Activated T-cell treated with anti-CD3 and anti-CD28 coated beads, Interleukin-2, amount 50 U/mL, for 72 hours (primary cell): ENCODE measurements at places on chromosomes 2 and 18.
A peak's percentile ranks its signal among the peaks of the same experiment; 100 is the strongest.

- H3K27ac ChIP-seq, result peak overlapping the region; percentile 5
- peaks cover 6% of the 10 kb centered on the region for H3K27me3 ChIP-seq
- H3K4me3 ChIP-seq, result peak overlapping the region; percentile 85
- H3K4me1 ChIP-seq, result peaks cover 39% of the 10 kb centered on the region
Observed at GRCh38 chr2:242031481-242032019, 162.0 kb downstream of the RTP5 start.

- H3K27me3 ChIP-seq, result no peaks in the 10 kb centered on the region
- H3K27ac ChIP-seq, result no peak overlapping the region
- no peaks in the 10 kb centered on the region for H3K36me3 ChIP-seq
- DNase-seq, result no peak
- no peaks in the 10 kb centered on the region for H3K4me1 ChIP-seq
Observed at GRCh38 chr2:88656690-88657089, 29.4 kb upstream of the EIF2AK3 start.

GRCh38 chr2:1647417-1648240 lies 96.7 kb downstream of the PXDN start:
- H3K27me3 ChIP-seq, result no peaks in the 10 kb centered on the region
- no peaks in the 10 kb centered on the region for H3K36me3 ChIP-seq
- no peak for DNase-seq
- no peak overlapping the region for H3K4me3 ChIP-seq
- no peak overlapping the region for H3K27ac ChIP-seq
- H3K4me1 ChIP-seq, result no peaks in the 10 kb centered on the region

- H3K27ac ChIP-seq, result no peak overlapping the region
- H3K27me3 ChIP-seq, result peaks cover 9% of the 10 kb centered on the region
- H3K36me3 ChIP-seq, result peaks cover 6% of the 10 kb centered on the region
- no peak for DNase-seq
- peaks cover 20% of the 10 kb centered on the region for H3K4me1 ChIP-seq
- no peak overlapping the region for H3K4me3 ChIP-seq
Observed at GRCh38 chr2:8252997-8253694, 428.7 kb upstream of the ID2 start.

GRCh38 chr2:176885661-176886060 lies 326.9 kb upstream of the HNRNPA3 start:
- no peaks in the 10 kb centered on the region for H3K4me1 ChIP-seq
- DNase-seq, result no peak
- H3K27ac ChIP-seq, result no peak overlapping the region

DNA sequence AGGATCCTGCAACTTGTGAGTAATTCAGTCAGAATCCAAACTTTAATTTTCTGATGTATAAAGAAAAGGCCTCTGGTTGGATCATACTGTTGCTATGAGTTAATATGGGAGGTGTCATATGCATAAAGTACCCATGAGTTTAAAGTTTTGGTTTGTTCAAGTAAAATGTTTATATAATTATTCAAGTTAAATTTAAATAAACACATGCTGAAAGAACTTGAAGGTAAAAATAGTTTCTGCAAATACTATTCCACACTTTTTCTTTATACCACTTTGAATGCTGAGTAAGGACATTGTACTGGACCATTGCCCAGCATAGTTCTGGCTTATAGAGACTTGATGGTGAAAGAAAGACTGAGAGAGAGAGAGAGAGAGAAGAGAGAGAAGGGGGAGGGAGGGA lies 30.7 kb downstream of the PKP4 start:
- no peaks in the 10 kb centered on the region for H3K27me3 ChIP-seq
- H3K36me3 ChIP-seq, result no peaks in the 10 kb centered on the region
- H3K4me3 ChIP-seq, result no peak overlapping the region
- H3K4me1 ChIP-seq, result peaks cover 28% of the 10 kb centered on the region
- DNase-seq, result no peak

DNA sequence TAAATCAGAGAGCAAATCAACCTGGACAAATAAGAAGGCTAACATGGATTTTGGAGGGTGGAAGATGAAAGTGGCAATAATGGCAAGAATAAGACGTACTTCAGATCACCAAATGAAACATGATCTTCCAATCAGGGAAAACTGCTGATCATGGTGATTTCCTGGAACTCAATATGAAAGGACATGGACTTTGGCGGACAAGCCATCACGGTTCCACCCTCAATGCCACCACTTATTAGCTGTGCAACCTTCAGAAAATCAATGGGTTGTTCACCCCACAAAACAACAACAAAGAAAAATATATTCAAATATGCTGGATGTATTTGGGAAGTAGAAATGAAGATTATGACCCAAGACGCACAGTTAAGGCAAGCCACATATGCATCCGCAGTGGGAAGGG lies 81.7 kb downstream of the PPP1R1C start:
- no peak for DNase-seq
- H3K4me1 ChIP-seq, result no peaks in the 10 kb centered on the region
- H3K4me3 ChIP-seq, result no peak overlapping the region
- H3K36me3 ChIP-seq, result no peaks in the 10 kb centered on the region
- H3K27me3 ChIP-seq, result no peaks in the 10 kb centered on the region
- no peak overlapping the region for H3K27ac ChIP-seq

DNA sequence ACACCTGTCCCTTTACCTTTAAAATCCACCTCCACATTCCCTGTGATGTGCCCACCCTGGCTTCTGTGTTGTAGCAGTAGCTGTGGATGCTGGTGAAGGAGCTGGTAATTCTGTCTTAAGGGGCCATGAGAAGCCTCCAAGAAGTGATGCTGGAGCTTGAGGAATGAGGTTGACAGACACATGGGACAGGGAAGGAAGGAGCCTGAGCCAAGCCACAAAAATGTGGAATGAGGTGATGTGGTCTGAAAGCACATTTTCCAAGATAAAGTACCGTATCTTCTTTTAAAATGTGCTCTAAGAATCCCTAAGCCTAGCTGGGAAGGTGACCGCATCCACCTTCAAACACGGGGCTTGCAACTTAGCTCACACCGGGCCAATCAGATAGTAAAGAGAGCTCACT lies 31.2 kb downstream of the VWA3B start:
- no peak overlapping the region for H3K4me3 ChIP-seq
- H3K4me1 ChIP-seq, result peaks cover 4% of the 10 kb centered on the region
- no peak overlapping the region for H3K27ac ChIP-seq

DNA sequence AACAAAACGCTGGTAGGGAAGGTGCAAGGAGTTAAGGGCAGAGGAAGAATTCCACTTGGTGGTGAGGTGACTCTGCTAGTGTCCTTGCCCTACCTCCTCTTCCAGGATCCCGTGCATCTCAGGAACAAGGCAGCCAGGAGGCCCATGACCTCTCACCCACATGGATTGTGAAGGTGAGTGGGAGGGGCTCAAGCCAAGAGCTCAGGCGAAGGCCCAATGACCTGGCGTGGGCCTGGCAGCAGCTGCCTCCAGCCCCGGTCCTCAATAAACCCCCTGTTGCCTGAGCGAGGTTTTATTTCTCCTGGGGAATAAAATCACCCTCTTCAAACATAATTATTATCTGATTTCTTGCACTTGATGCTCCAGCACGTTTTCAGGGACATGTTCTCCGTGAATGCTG lies 28.2 kb downstream of the LAMA1 start:
- no peaks in the 10 kb centered on the region for H3K4me1 ChIP-seq
- H3K36me3 ChIP-seq, result no peaks in the 10 kb centered on the region
- H3K27me3 ChIP-seq, result no peaks in the 10 kb centered on the region
- no peak overlapping the region for H3K4me3 ChIP-seq
- no peak for DNase-seq

- H3K4me1 ChIP-seq, result peaks cover 4% of the 10 kb centered on the region
- no peak for DNase-seq
- no peaks in the 10 kb centered on the region for H3K36me3 ChIP-seq
- H3K27me3 ChIP-seq, result peaks cover 38% of the 10 kb centered on the region
- H3K4me3 ChIP-seq, result no peak overlapping the region
Observed at GRCh38 chr2:12766421-12766879, 49.7 kb downstream of the TRIB2 start.
